ENCODE measurements at places on chromosomes 12 and 14.

DNA sequence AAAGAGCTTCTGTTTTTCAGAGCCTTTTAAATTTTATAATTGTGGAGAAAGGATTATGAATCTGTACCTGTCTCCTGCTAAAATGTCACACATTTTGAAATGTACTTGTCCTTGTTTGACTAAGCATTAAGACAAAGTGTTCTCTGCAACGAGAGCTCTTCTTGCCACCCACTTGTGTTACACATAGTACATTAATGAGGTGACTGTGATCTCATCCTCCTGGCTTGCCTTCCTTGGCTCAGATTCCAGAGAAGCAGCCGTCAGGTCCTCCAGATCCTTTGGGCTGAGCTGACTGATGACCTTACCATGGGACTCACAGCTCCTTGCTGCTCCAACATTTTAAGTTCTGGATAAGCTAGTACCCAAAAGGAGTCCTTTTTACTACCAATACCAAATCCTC is 81.4 kb downstream of the BBS10 start:
- DNase-seq, result no peak

- no peak for DNase-seq
These were observed 1214.9 kb downstream of the GALC start for GRCh38 chr14:86777963-86778602.

- no peak for DNase-seq
These were observed 102.2 kb downstream of the TNFAIP2 start for GRCh38 chr14:103225476-103225875.

DNA sequence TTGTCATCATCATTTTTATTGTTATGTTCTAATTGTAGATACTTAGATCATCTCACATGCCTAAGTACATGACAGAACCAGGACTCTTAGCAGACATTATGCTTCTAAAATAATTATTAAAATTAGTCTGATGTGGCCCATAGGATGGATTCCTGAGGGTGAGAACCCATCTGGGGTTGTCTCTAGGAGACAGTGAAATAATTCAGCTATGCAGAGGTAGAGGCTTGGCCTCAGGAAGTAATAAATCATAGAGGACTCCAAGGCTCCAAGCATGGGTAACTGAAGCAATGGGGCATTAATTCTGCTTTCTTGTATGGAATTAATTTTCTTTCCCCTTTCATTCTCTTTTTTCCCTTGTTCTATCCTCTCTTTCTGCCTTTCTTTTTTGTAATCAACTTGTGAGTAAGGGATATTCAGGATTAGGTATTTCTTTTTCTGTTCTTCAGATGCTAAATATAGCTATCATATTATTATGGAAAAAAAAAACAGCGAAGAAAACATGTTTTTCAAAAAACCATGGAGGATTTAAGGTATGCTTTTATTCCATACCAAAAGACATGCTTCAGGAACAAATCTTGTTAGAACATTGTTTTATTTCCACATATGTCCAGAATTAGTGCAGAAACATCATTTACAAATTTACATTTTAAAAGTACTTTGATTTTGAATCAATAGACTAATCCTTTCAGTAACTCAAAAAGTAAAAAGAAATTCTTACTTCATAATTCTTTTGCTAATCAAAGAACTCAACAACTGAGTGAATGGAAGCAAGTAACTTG is 263.2 kb downstream of the TRHDE start:
- DNase-seq, result no peak

GRCh38 chr14:97458661-97459579 is 661.7 kb downstream of the VRK1 start:
- DNase-seq, result peak; percentile 91

DNA sequence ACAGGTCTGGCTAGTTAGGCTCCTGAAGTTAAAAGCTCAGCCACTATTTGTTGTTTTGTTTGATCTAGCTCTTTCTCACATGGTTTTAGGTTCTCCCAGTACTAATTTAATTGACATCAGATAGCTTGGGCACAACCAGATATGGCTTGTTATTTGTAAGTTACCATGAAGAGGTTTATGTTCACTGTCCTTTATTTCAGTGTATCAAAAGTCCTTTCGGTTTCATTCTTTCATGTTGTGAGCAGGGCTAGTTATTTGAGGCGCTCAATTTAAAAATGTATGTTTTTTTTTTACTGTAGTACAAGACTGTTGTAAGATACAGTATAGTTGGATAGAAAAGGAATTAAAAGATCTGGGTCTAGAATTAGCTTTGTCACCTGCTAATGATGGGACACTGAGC is 7.0 kb downstream of the GPX2 start:
- no peak for DNase-seq

DNA sequence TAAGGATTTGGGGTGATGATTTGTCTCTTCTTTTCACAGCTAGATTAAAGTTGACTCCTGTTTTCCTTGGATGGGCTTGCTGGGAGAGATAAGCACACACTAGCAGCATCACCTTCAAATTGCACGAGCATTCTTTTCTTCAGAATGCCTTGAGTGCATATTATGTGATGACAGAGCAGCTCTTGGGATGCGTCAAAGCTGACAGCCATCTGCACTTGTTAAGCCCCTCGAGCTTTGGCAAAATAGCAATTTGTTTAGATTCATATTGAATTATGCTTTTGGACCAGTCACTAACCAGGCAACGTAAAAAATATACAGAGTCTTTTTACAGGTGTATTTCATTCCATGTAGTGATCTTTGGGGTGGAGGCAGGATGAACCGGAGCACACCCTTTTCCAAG is 407.0 kb downstream of the FUT8 start:
- DNase-seq, result no peak

DNA sequence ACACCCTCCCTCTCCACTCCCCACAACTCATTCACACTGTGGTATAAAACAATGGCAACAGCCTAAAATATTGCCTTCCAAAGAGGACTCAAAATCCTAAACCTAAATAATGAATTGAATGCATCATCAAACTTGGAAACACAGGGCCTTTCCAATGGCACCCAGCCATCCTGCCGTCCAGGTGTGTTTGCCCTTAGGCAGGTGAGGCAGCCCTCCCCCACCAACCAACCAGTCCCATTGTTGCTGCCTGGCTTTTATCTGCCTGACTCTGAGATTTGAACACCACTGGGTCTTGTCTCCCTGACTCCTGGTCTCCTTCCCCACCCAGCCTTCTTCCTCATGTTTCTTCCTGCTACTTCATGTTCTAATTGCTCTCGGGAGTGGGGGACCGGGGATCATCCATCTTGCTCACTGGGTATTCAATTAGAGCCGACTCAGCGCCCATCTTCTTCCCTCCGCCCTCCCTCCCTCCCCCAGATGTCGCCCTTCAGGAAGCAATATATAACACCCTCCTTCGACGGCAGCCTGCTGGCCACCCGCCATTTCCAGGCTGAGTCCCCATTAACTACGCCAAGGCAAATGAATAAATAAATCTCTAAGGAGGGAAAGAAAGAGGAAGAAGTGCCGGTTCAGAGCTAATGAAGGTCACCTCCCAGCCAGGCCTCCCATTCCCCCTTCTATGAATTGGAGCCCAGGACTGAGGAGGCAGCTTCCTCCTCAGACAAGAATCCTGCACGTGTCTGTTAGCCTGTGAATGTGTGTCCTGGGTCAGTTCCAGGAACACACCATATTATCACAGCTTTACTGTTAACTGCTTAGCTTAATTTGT is 36.3 kb upstream of the NTF3 start:
- DNase-seq, result no peak

DNA sequence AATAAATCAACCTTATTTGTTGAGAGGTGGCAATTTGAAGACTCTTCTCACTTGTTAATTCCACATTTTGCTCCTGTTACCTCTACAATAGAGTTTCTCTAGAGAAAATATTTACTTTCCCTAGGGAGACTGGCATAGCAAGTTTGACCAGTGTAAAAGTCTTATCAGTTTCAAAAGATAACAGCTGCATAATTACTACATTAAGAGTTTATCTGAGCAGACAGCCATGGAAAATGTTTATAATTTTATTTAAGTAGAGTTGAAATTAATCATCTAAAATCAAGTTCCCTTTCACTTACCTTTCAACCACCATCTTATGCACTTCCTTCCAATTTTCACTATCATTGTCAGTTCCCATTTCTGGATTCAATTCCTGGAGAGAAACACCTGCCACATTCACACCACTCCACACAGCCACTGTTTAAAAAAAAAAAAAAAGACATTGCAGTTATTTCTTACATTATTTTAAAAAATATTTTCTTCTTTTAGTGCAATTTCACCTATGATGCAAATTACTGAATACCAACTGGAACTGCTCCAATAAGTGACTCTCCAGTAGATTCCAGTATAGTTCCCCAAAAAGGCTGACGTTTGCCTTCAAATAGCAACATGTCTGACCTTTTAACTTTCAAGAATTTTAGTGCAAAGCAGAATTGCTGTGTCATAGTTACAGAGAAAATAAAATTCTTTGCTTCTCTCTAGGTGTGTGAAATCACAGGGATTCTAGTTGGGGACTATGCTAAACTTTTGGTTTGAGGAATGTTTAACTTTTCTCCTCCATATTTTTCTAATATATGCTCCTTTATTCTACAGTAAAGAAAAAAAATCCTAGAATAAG is 19.4 kb downstream of the LDHB start:
- no peak for DNase-seq

- DNase-seq, result no peak
These were observed 85.9 kb downstream of the PAX9 start for GRCh38 chr14:36747411-36748184.

- DNase-seq, result peak; percentile 58
These were observed 8.7 kb downstream of the PHB2 start for GRCh38 chr12:6961695-6962284.

DNA sequence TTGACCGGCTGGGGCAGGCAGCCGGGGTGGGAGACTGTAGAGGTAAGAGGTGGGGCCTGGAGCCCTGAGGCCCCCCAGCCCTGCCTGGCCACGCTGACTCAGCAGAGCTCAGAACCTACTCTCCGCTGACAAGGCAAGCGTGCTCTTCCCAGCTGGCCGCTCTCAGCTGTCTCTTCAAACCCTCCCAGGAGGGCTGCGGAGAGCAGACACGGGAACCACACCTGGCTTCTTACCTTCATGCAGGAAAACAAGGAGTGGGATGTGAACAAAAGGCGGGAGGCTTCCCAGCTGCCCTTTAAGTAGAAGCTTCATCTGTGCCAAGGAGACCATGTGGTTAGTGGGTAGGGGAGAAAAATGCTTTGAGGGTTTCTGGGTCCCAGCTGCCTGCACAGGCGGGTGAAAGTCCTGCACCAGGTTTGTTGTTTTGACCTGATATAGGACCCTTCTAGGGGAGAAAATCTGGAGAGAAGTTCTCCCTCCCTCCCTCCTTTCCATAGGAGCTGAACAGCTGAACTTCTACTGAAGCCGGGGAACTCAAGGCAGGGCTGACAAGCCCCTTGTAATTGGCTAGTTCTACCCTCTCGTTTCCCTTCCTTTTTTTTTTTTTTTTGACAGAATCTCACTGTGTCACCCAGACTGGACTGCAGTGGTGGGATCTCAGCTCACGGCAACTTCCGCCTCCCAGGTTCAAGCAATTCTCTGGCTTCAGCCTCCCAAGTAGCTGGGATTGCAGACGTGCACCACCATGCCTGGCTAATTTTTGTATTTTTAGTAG is 12.8 kb upstream of the TESC start:
- DNase-seq, result no peak

GRCh38 chr12:113149361-113150150 is at the start of gene CFAP73:
Gene CFAP73, plus strand, starts transcription at chr12:113149724. Its CDS starts 134 bp downstream, at chr12:113149858.
- no peak for DNase-seq

GRCh38 chr12:25495331-25496097 is 57.6 kb downstream of the LMNTD1 start:
- no peak for DNase-seq

Measured in activated CD8-positive, alpha-beta T cell treated with anti-CD3 and anti-CD28 coated beads, Interleukin-2, amount 10 ng/mL, durations not matched to agents 7 days and 5 days (primary cell).